ENCODE measurements at places on chromosomes 2 and 18. TPM values are rescaled to one million over a fixed set of nuclear protein-coding genes. Genes with fewer than 3 reads are reported as not detected.
A peak's percentile ranks its signal among the peaks of the same experiment; 100 is the strongest.

The GKN1 gene
- 0.49 TPM for polyA plus RNA-seq

The NIFK gene
- polyA plus RNA-seq, result 39.4 TPM

The HOXD10 gene
- polyA plus RNA-seq, result not detected

The TRAPPC12 gene
- polyA plus RNA-seq, result 44.2 TPM

The GALNT13 gene
- not detected for polyA plus RNA-seq

The MC4R gene
- 0.03 TPM for polyA plus RNA-seq

The CREG2 gene
- 1.7 TPM for polyA plus RNA-seq

The KIF5C gene
- 0.03 TPM for polyA plus RNA-seq

The CDK5R2 gene
- polyA plus RNA-seq, result 0.03 TPM

The FAM161A gene
- polyA plus RNA-seq, result 2.1 TPM

GRCh38 chr2:2399396-2399795 lies 68.3 kb upstream of the MYT1L start:
- no peak overlapping the region for H3K4me3 ChIP-seq
- no peak overlapping the region for H3K27ac ChIP-seq
- no peaks in the 10 kb centered on the region for H3K36me3 ChIP-seq
- DNase-seq, result no peak

GRCh38 chr2:176516051-176516602 lies 246.9 kb downstream of the MTX2 start:
- H3K4me3 ChIP-seq, result no peak overlapping the region
- no peaks in the 10 kb centered on the region for H3K36me3 ChIP-seq
- no peak for DNase-seq
- no peaks in the 10 kb centered on the region for H3K27me3 ChIP-seq
- H3K27ac ChIP-seq, result no peak overlapping the region

GRCh38 chr2:191748059-191748461 lies 70.1 kb downstream of the NABP1 start:
- H3K27ac ChIP-seq, result no peak overlapping the region
- DNase-seq, result no peak
- no peaks in the 10 kb centered on the region for H3K36me3 ChIP-seq
- H3K4me3 ChIP-seq, result no peak overlapping the region
- no peaks in the 10 kb centered on the region for H3K27me3 ChIP-seq
- no peaks in the 10 kb centered on the region for H3K4me1 ChIP-seq

DNA sequence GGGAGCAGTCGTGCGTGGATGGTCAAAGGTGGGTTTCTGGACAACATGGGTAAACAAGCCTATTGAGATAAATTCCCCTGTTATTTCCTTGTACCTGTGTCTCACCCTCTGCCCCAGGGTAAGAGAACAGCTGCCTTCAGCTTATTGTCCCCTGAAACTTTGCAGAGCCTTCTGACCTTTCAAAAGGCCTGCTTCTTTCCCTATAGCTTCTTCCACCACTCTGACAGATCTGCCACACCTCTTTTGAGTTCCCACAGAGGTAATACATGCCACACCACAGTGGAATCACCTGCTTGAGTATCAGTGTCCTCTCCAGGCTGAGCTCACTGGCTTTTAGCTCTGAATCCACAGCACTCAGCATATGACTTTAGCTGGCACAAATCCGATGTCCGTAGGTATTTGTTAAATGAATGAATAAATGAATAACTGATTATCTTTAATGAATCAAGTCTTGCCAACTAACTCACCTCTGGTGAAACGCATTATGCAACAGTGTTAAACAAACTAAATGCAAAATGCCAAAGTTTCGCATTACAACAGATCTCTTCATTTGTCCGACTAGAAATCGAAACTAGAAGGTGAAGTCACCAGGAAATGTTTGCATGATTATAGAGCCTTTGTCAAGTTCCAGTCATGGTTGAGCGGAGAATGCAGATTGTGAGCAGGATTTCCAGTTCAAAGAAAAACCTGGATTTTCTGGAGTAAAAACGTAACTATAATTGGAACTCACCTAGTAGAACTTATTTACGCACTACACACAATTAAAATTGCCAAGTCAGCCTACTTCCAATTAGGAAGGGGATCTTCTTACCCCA lies 16.4 kb downstream of the DYNAP start:
- peak overlapping the region; percentile 10 for H3K4me3 ChIP-seq
- H3K36me3 ChIP-seq, result no peaks in the 10 kb centered on the region
- H3K27ac ChIP-seq, result peak overlapping the region; percentile 27
- no peaks in the 10 kb centered on the region for H3K27me3 ChIP-seq
- peaks cover 7% of the 10 kb centered on the region for H3K4me1 ChIP-seq
- DNase-seq, result no peak

GRCh38 chr2:26752656-26753055 lies 11.4 kb upstream of the SLC35F6 start:
- H3K27me3 ChIP-seq, result no peaks in the 10 kb centered on the region
- H3K4me3 ChIP-seq, result no peak overlapping the region
- peaks cover 4% of the 10 kb centered on the region for H3K4me1 ChIP-seq

DNA sequence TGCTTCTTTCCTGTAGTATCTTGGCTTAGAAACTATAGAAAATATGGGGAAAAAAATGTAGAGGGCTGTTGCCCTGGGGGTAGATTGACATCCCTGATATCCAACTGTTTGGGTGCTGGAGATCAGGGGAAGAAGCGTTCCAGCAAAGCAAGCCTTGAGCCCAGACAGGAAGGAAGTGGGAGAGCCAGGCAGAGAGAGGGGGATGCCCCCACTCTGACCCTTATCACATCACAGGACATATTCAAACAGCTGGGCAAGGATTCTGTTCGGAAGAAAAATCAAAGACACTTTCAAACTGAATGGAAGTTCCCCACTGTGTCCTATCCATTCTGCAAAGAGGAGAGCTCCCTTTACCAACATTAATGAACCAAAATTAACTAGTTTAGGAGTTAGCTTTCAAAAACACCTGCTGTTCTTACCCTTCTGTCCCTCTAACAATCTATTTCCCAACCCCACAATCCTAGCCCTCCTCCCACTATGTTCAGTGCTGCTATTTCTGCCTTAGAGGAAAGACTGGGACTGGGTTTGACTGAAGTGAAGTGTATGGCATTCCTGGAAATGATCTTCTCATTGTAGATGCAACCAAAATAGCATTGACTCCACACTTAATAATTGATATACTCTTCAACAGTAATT lies 16.9 kb upstream of the KCNG3 start:
- DNase-seq, result no peak
- H3K4me1 ChIP-seq, result no peaks in the 10 kb centered on the region
- H3K27ac ChIP-seq, result no peak overlapping the region

DNA sequence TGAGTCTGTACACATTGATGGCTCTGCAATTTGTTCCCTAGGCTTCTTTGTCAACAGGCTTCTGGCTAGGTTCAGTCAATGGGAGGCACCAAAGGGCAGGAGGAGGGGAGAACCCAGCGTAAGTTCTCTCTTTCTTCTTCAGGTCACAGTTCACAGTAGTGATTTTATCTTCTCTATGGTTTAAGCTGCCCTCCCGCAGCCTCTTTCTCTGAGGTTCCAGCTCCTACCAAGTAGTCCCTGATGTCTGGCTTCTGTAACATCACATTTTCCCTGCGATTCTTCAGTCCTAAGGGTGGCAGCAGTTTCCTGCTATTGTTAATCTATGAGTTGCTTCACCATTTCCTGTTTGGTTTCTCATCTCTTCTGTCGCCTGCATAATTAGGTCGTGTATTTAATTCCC lies 107.4 kb downstream of the CPO start:
- H3K36me3 ChIP-seq, result no peaks in the 10 kb centered on the region
- no peak overlapping the region for H3K27ac ChIP-seq
- DNase-seq, result no peak

DNA sequence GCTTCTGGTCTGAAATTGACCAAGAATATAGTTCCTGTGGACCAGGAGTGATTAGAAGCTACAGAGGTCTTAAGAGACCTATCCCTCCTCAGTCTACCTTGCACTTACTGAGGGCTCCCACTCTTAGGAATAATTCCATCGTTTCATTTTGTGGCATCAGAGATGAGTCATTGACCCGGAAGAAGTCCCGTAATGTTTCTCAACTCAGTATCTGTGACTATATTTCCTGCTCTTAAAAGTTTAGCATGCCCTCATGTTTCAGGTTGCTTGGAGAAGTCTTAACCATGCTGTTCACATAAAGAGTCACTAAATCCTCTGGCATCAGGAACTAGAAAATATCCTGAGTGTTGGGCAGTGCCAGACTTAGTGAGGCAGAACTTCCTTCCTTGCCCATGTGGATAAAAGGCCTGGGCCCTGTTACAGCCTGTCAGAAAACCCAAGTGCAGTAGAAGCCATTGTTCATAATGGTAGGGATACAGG lies at the start of gene IL36A:
Gene IL36A (plus strand): TSS at position 430 of the 480 bp plus-strand sequence. CDS start 413 bp downstream, outside the sequence.
- H3K4me3 ChIP-seq, result no peak within 1 kb of the TSS
- no peaks in the 10 kb centered on the region for H3K4me1 ChIP-seq
- no peaks in the 10 kb centered on the region for H3K36me3 ChIP-seq
- no peaks in the 10 kb centered on the region for H3K27me3 ChIP-seq

GRCh38 chr2:105470979-105471378 lies 72.1 kb upstream of the FHL2 start:
- H3K36me3 ChIP-seq, result no peaks in the 10 kb centered on the region
- no peak overlapping the region for H3K4me3 ChIP-seq
- no peak for DNase-seq
- no peak overlapping the region for H3K27ac ChIP-seq
- peaks cover 5% of the 10 kb centered on the region for H3K4me1 ChIP-seq

- H3K27me3 ChIP-seq, result no peaks in the 10 kb centered on the region
- H3K36me3 ChIP-seq, result no peaks in the 10 kb centered on the region
- peaks cover 41% of the 10 kb centered on the region for H3K4me1 ChIP-seq
- H3K27ac ChIP-seq, result peak within 1 kb of the TSS; percentile 80
Observed at GRCh38 chr2:12716282-12717190, at the start of gene TRIB2. Gene TRIB2 (plus strand): TSS chr2:12716936. CDS start chr2:12718308, 1,372 bp downstream.

- no peaks in the 10 kb centered on the region for H3K27me3 ChIP-seq
- no peak for DNase-seq
- H3K4me3 ChIP-seq, result no peak overlapping the region
- H3K36me3 ChIP-seq, result peaks cover 5% of the 10 kb centered on the region
- H3K27ac ChIP-seq, result no peak overlapping the region
- H3K4me1 ChIP-seq, result no peaks in the 10 kb centered on the region
Observed at GRCh38 chr2:61238219-61239012, 76.4 kb downstream of the C2orf74 start.

GRCh38 chr2:239538357-239539052 lies 137.7 kb upstream of the HDAC4 start:
- no peak overlapping the region for H3K27ac ChIP-seq
- no peak for DNase-seq
- H3K4me3 ChIP-seq, result no peak overlapping the region
- peaks cover 4% of the 10 kb centered on the region for H3K27me3 ChIP-seq
- H3K4me1 ChIP-seq, result no peaks in the 10 kb centered on the region
- H3K36me3 ChIP-seq, result no peaks in the 10 kb centered on the region

- no peaks in the 10 kb centered on the region for H3K36me3 ChIP-seq
- no peak for DNase-seq
- no peaks in the 10 kb centered on the region for H3K27me3 ChIP-seq
- no peak overlapping the region for H3K4me3 ChIP-seq
- H3K4me1 ChIP-seq, result peaks cover 27% of the 10 kb centered on the region
Observed at GRCh38 chr2:236752096-236752495, 182.5 kb downstream of the ACKR3 start.

DNA sequence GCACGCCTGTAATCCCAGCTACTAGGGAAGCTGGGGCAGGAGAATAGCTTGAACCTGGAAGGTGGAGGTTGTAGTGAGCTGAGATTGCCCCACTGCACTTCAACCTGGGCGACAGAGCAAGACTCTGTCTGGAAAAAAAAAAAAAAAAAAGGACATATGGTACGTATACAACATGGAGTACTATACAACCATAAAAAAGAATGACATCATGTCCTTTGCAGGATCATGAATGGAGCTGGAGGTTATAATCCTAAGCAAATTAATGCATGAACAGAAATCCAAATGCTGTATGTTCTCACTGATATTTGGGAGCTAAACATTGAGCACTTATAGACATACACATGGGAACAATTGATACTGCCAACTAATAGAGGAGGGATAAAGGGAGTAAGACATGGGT lies 99.3 kb upstream of the KCNJ3 start:
- H3K27ac ChIP-seq, result no peak overlapping the region
- no peaks in the 10 kb centered on the region for H3K4me1 ChIP-seq
- H3K27me3 ChIP-seq, result no peaks in the 10 kb centered on the region
- no peak overlapping the region for H3K4me3 ChIP-seq
- no peaks in the 10 kb centered on the region for H3K36me3 ChIP-seq

- H3K27me3 ChIP-seq, result no peaks in the 10 kb centered on the region
- H3K27ac ChIP-seq, result no peak overlapping the region
- no peak overlapping the region for H3K4me3 ChIP-seq
- H3K4me1 ChIP-seq, result no peaks in the 10 kb centered on the region
Observed at GRCh38 chr2:182652326-182652725, 63.7 kb upstream of the DNAJC10 start.

DNA sequence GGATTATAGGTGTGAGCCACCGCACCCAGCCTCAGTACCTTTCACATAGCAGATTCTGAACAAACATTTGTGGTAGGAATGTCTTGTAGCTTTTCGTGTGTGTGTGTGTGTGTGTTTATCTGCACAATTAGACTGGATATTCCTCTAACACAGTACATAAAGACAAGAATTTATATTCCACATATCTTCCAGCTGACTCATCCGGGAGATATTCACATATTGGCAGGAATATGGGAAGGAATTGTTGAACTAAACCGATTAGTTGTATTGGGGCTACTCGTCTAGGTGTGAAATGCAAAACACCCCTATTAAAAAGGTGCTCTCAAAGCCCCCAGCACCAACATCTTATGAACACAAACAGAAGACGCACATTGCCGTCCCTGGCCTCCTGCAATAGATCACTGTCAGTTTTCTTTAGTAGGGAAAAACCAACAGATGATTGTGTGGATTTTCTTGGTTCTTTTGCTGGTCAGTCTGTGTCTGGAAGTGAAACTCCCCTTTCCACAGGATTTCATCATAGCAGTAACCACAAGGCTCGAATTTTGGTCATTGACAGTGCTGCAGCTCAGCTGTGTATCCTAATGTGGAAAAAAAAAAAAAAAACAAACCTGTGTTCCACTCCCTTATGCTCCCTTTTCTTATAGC lies 208.5 kb upstream of the ACVR2A start:
- no peak overlapping the region for H3K27ac ChIP-seq
- H3K4me1 ChIP-seq, result peaks cover 19% of the 10 kb centered on the region
- peak; percentile 13 for DNase-seq
- H3K36me3 ChIP-seq, result no peaks in the 10 kb centered on the region

DNA sequence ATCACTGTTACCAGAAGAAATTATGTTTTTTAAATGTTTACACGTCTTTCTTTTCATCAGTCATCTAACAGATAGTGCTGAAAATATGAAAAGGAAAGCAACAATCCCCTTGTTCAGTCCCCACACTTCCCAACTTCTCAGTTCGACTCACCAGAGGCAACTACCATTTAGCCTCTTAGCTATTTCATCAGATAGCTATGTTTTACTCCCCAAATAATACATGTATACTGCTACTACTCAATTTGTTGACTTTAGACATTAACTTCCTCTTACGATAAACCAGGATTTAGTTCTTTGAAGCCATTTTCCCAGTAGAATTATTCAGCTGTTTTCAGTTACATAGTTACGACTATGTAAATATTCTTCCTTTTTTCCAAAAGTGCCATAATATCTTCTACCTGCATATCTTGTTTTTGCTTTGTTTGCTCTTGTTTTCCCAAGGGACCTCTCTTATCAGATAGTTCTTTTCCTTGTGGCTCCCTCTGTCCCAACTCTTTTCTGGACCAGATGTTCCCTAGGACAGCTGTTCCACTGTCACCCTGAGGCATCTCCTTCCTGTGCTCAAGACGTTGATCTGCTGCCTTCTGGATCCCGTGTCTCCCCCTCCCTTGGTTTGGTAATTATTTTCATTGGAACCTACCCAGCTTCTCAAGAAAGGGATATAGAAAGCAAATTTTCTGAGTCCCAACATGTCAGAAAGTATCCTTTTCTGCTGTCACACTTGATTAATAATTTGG lies 289.3 kb upstream of the TANK start:
- H3K4me3 ChIP-seq, result no peak overlapping the region
- peaks cover 3% of the 10 kb centered on the region for H3K4me1 ChIP-seq
- no peak overlapping the region for H3K27ac ChIP-seq
- H3K27me3 ChIP-seq, result no peaks in the 10 kb centered on the region

- peaks cover 28% of the 10 kb centered on the region for H3K4me1 ChIP-seq
- no peaks in the 10 kb centered on the region for H3K27me3 ChIP-seq
- no peak overlapping the region for H3K4me3 ChIP-seq
- DNase-seq, result no peak
Observed at GRCh38 chr2:172561270-172561669, 5.4 kb downstream of the PDK1 start.

Data from keratinocyte (primary cell).